ENCODE measurements at places on chromosomes 13 and 19. TPM values are rescaled to one million over a fixed set of nuclear protein-coding genes. Genes with fewer than 3 reads are reported as not detected.

DNA sequence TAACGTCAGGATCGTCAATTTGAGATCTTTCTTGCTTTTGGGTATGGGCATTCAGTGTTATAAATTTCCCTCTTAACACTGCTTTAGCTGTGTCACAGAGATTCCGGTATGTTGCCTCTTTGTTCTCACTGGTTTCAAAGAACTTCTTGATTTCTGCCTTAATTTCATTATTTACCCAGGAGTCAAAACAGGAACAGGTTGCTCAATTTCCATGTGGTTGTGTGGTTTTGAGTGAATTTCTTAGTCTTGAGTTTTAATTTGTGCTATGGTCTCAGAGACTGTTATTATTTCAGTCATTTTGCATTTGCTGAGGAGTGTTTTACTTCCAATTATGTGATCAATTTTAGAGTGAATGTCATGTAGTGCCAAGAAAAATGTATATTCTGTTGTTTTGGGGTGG lies 153.1 kb downstream of the PCDH17 start:
- no peaks in the 10 kb centered on the region for H3K36me3 ChIP-seq
- no peak for DNase-seq
- no peak overlapping the region for H3K27ac ChIP-seq
- no peak overlapping the region for H3K4me3 ChIP-seq
- H3K27me3 ChIP-seq: no peaks in the 10 kb centered on the region

DNA sequence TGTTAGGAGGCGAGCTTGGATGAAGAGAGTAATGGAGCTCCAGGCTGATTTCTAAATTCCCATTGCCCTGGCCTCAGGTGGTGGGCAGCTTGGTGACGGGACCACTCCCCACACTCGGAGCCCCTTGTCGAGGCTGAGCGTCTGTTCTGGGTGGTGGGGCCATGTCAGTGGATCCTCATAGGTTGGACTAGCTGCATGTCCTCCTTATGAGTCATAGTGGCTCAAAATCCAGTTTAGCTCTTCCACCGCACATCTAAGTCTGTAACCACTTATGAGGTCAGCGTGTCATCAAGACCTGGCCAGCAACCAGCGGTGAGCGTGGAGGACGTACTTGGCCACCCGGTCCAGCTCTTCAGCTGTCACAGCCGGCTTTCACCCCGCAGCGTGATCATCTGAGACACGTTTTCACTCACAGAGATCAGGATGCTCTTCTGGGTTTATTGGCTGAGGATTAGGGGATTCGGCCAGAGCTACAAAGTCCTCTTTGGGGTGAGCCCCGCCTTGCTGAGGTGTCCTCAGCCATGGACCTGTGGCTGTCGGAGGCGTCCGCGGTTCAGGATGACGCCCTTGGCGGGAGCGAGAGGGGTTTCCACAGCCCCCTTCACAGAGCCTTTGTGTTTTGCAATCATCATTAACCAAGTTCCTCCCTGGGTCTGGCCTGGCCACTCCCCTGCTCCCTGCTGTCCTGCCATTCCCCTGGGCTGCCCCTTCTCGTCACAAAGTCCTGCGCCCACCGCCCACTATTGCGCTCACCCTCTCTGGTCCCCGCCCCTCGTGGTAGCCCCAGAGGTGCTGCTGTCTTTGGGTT lies 41.9 kb downstream of the ADPRHL1 start:
- H3K4me3 ChIP-seq: no peak overlapping the region
- H3K27ac ChIP-seq: no peak overlapping the region
- H3K27me3 ChIP-seq: peaks cover under 1% of the 10 kb centered on the region
- H3K36me3 ChIP-seq: no peaks in the 10 kb centered on the region

DNA sequence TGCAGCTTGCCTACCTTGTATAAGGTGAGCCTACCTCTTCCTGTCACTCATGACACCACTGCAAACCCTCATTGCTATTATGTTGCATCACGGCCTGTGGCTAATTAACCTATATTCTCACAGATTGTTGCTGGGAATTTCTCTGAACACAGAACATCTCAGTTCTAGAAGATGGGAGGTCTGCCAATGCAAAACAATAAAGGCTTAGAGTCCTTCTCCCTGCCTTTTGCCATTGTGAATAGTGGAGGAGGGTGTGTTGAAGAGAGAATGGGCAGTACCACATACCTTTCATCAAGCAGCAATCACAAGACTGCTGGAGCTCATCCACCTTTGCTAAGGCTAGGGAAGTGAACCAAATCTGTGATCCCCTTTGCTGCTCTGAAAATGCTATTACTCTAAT lies 34.4 kb downstream of the WDFY2 start:
- H3K27me3 ChIP-seq: no peaks in the 10 kb centered on the region
- H3K27ac ChIP-seq: peak overlapping the region; percentile 61

- no peak overlapping the region for H3K27ac ChIP-seq
- H3K4me3 ChIP-seq: no peak overlapping the region
- H3K27me3 ChIP-seq: no peaks in the 10 kb centered on the region
- H3K36me3 ChIP-seq: no peaks in the 10 kb centered on the region
- H3K4me1 ChIP-seq: no peaks in the 10 kb centered on the region
- no peak for DNase-seq
Measured at GRCh38 chr13:47407808-47408207, 511.0 kb upstream of the HTR2A start.

DNA sequence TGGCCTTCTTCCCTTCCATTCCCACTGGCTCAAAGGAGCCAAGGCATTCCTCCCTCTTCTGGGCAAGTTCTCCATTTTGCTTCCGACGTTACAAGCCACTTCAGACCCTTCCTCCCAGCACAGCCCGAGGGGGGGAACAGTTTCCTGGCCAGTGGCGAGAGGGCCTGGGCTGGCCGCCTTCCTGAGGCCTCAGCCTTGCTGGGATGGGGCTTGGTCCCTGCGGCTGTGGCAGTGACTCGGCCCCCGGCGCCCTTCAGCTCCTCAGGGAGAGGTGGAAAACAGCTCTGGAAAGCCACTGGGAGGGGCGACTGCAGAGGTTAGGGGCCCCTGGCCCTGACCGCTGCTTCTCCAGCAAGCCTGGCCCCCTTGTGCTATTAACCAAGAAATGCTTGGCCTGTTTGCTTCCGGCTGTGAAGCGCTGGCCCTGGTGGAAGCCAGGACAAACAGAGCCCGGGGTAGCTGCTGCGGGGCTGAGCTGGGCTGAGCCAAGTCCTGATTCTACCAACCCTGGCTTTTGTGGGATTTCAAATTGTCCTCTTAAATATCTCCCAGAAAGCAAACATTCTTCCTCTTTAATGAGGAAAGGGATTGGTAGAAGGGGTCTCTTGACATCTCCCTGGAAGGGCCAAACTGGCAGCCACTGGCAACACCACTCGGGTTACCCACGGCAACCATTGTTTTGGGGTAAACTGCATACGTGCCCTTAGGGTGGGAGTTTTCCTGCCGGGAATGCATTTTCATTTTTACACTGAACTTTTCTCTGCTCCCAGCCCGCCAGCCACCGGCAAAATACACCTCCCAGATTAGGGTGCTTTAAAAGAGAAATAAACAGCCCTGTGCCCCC lies 38.7 kb downstream of the C13orf46 start:
- DNase-seq: peak; percentile 57
- H3K27ac ChIP-seq: no peak overlapping the region
- H3K36me3 ChIP-seq: no peaks in the 10 kb centered on the region
- H3K4me3 ChIP-seq: no peak overlapping the region

DNA sequence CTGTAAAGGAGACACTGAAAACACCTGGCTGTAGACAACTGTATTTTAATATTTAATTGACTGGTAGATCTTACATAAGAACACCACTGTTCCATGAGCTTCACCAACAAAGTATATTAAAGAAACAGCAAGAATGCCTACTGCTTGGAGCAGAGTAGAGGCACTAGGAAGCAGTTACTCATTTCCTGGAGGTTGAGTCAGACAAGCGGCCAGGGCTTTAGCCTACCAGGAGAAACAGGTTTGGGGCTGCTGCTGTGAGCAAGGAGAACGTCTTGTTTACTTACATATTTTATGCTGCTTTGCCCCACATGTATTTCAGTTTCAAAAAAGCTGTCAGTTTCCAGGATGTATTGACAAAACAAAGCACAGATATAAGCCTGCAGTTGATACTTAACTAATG lies 33.4 kb downstream of the ALG5 start:
- no peak overlapping the region for H3K27ac ChIP-seq
- H3K27me3 ChIP-seq: no peaks in the 10 kb centered on the region
- peaks cover 27% of the 10 kb centered on the region for H3K36me3 ChIP-seq

GRCh38 chr13:97853550-97853949 lies 99.9 kb upstream of the IPO5 start:
- DNase-seq: no peak
- H3K4me3 ChIP-seq: no peak overlapping the region
- H3K27me3 ChIP-seq: peaks cover 9% of the 10 kb centered on the region

The ZNF154 gene
- 1.3 TPM for total RNA-seq

The CGB8 gene
- total RNA-seq: not detected

The ZNF714 gene
- total RNA-seq: 30.1 TPM

All from natural killer cell treated with Interleukin-12 subunit alpha and Interleukin-12 subunit beta and Interleukin-15 and Interleukin-18, amount 100 ng/mL, for 72 hours (primary cell).